ENCODE measurements at places on chromosomes 3 and 15.
A peak's percentile ranks its signal among the peaks of the same experiment; 100 is the strongest.

- DNase-seq, result peak; percentile 66
These were observed 25.5 kb downstream of the GLDN start for GRCh38 chr15:51366920-51367319.

DNA sequence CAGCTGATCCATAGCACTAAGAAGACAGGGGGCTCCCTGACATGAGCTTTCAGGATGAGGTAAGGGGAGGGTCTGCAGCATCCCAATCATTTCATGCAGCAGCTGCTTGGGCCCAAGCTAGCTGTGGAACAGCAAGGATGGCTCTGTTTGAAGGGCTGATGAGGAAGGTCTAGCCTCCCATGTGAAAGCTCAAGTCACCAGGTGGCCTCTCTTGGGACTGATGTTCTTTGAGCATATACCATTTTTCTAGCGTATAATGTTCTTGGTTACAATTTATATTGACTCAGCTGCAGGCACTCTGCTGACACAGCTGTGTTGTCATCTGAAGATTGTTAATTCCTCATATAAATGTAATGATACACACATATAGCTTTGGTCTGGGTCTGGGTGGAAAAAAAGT is 87.0 kb downstream of the CD200R1L start:
- peak; percentile 46 for DNase-seq

DNA sequence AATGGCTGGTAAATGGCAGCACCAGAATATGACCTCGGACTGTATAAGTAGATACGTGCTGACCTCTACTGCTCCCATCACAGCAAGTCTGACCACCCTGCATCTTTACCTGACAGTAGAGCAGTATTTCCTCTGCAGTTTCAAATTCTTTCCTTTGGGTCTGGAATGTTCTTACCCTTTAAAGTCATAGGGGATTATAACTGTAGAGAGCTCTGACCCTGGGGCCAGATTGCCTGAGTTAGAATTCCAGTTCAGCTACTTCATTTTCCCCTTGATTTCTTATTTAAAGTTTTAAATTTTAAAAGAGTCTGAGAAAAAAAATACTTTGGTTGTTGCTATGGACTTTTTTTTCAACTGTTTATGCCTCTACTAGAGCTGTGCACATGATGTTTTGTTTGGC is 237.7 kb downstream of the NR1D2 start:
- DNase-seq, result no peak

GRCh38 chr15:44011238-44011854 is 183.7 kb downstream of the FRMD5 start:
- no peak for DNase-seq

DNA sequence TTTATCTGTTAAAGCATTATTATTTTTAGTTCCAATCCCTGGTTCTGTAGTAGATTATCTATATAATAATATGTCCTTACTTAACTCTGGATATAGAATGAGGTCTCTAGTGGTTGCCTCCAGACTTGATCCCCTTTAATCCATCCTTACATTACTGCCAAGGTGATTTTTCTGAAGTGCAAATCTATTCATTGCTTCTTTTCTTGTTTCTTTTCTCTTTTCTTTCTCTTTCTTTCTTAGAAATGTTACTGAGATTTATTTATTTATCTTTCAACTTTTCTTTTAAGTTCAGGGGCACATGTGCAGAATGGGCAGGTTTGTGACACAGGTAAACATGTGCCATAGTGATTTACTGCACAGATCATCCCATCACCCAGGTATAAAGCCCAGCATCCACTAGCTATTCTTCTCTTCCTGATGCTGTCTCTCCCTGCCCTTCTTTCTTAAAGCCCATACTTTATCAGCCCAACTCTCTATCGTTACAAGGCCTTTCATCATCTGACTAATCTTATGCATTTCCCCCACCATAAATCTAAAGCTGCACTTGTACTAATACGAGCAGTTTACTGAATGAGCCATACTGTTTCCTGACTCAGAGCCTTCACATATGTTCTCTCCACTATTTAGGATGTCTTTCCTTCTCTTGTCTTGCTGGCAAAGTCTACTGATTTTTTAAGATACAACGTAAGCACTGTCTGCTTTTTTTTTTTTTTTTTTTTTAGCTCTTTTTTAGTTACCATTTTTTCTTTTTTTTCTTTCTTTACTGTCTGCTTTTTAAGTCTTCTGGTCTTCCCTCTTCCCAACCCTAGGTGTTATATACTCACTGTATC is 4.6 kb downstream of the GLCE start:
- DNase-seq, result no peak

All from NCI-H2081 (cell line).